Heart right ventricle (tissue), 16 donors: ENCODE measurements at places on chromosomes 11 and 22. TPM values are rescaled to one million over a fixed set of nuclear protein-coding genes. Genes with fewer than 3 reads are reported as not detected.

Gene CSRP3
- total RNA-seq: 1,928 TPM

DNA sequence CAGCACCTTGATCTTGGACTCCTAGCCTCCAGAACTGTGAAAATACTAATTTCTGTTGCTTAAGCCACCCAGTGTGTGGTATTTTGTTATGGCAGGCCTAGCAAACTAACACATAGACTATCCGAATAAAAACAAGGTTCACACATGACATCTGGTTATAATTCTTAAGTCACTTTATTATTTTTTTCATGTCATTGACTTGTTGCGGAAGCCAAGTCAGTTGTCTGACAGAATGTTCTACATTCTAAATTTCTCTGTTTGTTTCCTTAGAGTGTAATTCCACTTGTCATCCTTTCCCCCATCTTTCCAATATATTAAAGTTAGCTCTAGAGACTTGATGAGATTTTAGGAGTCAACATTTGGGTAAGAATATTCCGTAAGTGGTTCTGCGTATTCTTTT is 40.6 kb downstream of the RAB30 start:
- DNase-seq: no peak

GRCh38 chr11:122094836-122095235 is 21.2 kb downstream of the BLID start:
- DNase-seq: no peak

Gene CLCF1
- total RNA-seq: 1.0 TPM

- no peak for DNase-seq
Observed at GRCh38 chr11:77090046-77090372, 12.6 kb upstream of the OMP start.
